ENCODE measurements at places on chromosomes 16 and 17.

DNA sequence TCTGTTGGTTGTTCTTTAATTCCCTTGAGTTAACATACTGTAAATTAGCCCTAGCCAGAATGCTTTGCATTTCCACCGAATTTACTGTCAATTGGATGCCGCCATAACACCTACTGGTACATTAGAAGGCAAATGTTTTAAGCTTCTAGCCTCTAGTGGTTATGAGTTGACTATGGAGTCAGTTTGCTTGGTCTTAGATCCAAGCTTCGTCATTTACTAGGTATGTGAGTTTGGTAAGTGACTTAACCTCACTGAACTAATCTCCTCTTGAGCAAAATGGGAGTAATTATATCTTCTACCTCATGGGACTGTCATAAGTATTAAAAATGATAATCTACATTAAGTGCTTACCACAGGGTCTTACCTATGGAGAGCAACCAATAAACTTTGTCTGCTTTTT, 20.4 kb upstream of the CDH11 start:
- DNase-seq, result no peak

GRCh38 chr17:62172492-62173291, 107.6 kb upstream of the MED13 start:
- DNase-seq, result no peak

- DNase-seq, result no peak
These were observed 327.7 kb downstream of the BCAS3 start for GRCh38 chr17:61005358-61005757.

DNA sequence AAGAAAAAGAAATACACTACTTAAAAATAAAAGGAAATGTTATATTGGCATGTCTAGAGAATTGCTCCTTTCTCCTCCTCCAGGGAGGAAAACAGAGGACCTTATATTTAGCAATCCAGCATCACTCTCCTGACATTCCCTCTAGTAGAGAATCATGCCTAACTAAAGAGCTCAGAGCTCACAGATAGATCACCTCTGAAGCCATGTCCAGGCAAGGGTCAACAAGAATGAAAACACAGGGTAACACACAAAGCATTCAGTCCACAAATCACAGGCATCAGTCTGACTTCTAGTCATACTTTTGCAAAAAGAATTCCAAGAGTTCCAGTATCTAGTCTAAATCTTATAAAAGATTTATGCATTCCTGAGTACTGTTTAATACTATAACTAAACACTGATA, 4.4 kb upstream of the HASPIN start:
- DNase-seq, result no peak

- DNase-seq, result no peak
These were observed 20.6 kb upstream of the CHMP6 start for GRCh38 chr17:80970762-80971703.

DNA sequence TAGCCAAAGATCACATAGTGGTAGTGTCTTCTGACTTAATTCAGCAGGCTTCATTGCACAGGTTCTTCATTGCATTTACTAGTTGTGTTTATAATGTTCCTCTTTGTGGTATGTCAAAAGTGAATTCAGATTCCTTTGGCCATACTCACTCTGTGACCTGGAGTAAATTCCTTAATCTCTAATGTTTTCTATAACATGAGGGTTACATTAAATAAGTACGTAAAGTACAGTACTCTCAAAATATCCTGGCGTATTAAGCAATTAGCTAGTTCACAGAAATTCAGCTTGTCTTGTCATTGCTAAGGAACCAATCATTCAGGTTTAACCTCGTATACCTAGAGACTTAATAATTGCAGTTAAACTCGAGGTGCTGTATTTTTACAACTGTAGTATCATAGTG, 4.2 kb downstream of the RPS6KB1 start:
- no peak for DNase-seq

DNA sequence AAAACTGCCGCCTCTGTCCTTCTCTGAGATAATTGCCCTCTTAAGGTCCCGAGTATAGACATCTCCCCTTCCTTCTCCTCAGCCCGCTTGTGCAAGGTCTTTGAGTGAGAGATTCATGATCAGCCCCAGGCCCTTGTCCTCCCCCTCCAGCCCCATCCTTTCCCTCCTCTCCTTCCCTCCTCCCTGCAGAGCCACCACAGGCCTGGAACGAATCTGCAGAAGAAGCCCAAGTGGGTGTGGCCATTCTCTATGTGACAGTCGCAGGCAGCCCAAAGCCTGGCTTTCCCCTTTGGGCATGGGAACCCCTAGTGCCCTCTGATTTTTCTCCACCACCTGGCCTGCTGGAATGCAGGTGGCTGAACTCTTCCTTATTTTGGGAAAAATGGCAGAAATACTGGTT, 7.2 kb upstream of the NDRG4 start:
- no peak for DNase-seq

DNA sequence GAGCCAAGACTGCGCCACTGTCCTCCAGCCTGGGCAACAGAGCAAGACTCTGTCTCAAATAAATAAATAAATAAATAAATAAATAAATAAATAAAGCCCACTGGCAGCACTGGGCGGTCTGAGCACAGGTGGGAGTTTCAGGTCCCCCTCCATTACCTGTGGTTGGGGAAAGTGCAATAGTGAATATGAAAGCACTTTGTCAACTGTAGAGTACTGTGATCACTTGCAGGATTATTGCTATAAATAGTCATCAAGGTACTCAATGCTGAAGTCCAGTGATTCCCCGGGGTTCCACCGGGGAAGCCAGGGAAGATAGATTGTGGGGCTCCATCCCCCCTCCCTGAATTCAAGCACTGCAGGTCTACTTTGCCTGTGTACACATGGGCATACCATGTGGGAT, 42.7 kb upstream of the CPNE2 start:
- no peak for DNase-seq

GRCh38 chr17:80082403-80083135, 18.8 kb upstream of the GAA start:
- peak; percentile 85 for DNase-seq

DNA sequence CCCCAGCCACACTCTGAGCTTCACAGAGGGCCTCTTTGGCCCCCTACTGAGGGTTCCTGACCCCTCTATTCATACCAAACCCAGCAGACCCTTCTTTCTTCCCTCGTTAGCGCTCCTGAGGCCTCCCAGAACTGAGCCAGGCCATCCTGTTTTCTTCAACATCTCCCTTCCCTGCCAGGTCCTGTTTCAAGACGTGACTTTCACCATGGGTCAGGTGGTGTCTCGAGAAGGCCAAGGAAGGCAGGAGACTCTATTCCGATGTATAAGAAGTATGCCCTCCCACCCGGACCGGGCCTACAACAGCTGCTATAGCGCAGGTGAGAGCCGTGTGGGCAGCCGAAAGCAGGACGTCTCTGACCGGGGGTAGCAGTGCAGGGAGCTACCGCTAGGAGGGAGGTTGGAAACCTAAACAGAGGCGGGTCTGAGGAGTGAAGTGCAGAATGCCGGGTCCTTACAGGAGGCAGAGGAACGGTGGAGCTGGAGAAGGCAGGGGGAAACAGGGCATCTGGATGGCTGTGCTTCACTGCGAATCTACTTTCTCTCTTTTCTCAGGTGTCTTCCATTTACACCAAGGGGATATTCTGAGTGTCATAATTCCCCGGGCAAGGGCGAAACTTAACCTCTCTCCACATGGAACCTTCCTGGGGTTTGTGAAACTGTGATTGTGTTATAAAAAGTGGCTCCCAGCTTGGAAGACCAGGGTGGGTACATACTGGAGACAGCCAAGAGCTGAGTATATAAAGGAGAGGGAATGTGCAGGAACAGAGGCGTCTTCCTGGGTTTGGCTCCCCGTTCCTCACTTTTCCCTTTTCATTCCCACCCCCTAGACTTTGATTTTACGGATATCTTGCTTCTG, 1.3 kb upstream of the SENP3 start:
- DNase-seq, result no peak

DNA sequence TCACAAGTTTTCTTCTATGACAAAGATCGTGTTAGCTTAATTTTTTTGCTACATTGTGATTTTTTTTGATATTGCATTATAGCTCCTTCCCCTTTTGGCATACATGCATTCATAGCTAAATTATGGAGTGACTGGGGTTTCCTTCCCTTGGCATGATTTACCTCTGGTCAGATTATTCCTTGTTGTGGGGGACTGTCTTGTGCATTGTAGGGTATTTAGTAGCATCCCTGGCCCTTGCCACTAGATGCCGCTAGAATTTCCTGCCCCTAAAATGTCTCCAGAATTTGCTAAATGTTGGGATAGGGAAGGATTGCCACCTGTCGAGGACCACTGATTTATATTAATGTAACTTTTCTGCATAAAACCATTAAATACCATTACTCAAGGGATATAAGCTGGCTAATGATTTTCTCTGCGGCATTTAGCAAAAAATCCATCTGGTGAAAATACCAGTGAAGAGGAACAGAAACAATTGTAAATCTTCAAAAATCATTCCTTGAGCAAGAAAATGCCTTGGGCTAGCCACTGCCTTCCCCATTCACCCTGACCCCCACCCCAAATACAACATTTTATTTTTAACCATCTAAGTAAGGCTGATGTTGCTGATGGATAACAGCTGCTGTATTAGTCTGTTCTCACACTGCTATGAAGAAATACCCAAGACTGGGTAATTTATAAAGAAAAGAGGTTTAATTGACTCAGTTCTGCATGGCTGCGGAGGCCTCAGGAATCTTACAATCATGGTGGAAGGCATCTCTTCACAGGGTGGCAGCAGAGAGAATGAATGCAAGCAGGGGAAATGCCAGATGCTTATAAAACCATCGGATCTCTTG, 195.2 kb downstream of the MAP2K6 start:
- no peak for DNase-seq

- no peak for DNase-seq
These were observed 34.3 kb downstream of the HEATR3 start for GRCh38 chr16:50099957-50100648.

- no peak for DNase-seq
These were observed 13.3 kb upstream of the RFWD3 start for GRCh38 chr16:74679983-74680382.

GRCh38 chr17:14019186-14019956, 49.9 kb upstream of the COX10 start:
- DNase-seq, result no peak

DNA sequence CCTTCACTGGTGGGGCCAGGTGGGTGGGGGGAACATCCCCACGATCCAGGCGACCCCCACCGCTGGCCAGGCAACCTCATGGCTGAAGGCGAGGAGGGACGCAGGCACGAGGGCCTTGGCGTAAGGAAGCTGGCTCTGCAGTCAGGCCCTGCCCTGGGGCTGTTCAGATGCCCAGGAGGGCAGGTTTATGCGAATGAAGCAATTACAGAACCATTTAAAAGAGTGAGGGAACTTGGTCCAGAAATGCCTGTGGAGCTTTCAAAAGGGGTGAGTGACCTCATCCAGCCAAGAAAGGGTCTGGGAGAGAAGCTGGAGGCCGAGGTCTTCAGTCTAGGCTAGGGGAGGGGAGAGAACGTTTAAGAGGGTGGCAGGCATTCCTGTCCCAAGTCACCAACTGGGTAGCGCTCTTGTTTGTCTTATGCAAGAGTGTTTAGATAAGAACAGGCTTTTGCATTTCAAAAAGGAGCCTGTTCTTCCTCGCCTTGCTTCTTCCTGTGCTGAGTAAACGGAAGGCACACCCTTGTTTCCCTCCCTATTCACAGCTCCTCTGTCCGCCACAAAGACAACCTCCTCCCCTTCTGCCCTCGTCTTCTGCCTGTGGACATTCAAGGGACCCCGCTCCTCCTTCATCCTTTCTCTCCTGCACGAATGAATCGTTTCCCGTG, 183.5 kb upstream of the SDK2 start:
- DNase-seq, result no peak

DNA sequence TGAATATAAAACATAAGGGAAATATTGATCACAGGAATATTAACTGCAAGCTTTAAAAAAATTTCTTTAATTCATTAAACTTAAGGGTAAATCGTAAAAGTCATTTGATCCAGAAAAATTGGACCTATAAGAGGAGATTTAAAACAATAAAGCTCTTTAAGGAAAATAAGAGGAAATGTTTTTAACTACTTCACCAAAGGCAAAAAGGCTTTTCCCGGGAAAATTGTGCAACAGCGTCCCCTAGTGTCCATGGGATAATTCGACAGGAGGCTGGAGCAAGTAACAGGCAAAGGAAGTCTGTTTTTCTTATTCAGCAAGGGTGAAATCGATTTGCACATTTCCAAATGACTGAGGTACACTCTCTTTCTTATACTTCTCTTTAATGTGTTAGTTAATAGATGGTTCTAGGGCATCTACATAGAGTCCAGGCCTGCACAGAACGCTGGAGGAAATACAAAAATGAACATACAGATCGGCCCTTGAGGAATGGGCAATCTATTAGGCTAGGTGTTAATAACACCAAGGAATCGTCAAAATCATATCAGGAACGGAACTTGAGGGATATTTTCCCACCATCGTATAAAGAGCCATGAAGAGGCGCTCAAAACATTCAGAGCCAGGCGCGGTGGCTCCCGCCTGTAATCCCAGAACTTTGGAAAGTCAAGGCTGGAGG, 61.4 kb downstream of the ZNF18 start:
- no peak for DNase-seq

- peak; percentile 98 for DNase-seq
These were observed at the start of gene MARF1 for GRCh38 chr16:15643048-15643945. TSS of gene MARF1 (minus strand) at chr16:15643154. CDS start at chr16:15639233, 3,921 bp downstream.

GRCh38 chr16:4747906-4748681, 13.8 kb downstream of the DNAAF8 start:
- DNase-seq, result no peak

DNA sequence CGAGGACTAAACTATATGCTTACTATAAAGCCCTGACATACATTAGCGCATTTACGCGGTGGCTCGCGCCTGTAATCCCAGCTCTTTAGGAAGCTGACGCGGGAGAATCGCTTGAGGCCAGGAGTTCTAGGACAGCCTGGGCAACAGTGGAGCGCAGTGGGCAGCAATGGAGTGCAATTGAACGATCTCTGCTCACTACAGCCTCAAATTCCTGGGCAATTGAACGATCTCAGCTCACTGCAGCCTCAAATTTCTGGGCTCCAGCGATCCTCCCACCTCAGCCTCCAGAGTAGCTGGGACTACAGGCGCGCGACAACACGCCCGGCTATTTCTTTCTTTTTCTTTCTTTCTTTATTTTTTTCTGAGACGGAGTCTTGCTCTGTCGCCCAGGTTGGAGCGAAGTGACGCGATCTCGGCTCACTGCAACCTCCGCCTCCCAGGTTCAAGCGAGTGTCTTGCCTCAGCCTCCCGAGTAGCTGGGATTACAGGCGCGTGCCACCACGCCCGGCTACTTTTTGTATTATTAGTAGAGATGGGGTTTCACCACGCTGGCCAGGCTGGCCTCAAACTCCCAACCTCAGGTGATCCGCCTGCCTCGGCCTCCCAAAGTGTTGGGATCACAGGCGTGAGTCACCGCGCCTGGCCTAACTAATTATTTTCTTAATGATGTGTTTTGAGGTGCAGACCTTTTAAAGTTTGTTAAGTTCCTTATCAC, 506 bp upstream of the COG7 start:
- no peak for DNase-seq

- DNase-seq, result no peak
These were observed 40.9 kb downstream of the CBFA2T3 start for GRCh38 chr16:88936008-88936555.

- DNase-seq, result no peak
These were observed 28.4 kb downstream of the CD300LB start for GRCh38 chr17:74502861-74503260.
